ENCODE measurements at places on chromosomes 2 and 18.

DNA sequence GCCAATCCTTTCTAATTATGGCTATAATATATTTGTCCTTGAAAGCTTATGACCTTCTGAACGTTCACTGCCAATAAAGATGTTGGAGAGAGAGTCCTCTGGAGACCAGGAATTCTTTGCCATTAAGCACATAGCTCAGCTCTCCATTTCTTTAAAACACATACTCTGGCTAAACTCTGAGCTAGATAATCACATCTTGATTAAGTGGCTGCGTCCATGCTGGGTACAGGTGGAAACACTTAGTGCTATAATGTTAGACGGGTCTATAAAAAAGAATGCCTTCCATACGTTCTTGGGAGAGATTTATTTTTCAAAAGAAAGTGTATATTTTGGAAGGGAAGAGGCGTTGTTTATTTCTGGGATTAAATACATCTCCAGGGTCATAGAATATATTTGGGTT lies 314.5 kb downstream of the LPIN1 start:
- no peak for DNase-seq

GRCh38 chr18:3040881-3041280 lies 27.9 kb upstream of the LPIN2 start:
- DNase-seq: no peak

DNA sequence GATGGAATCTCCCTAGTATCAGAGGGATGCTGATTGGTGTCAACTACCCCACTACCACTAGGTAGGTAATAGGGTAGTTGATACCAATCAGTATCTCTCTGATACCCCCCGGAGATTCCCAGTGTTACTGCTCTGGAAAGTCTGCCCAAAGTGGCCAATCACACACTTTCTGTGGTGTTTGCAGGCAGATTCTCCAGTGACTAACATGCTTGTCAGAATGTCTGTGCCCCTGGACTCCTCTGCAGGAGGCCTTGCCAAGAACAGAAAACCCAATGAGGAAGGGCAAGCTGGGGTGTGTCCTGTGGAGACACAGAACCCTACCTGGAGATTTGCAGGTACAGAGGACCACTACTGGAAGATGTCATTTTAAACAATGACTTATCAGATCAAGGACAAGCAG lies 135.1 kb downstream of the RIT2 start:
- no peak for DNase-seq

GRCh38 chr2:85972355-85972754 lies 83.6 kb upstream of the ST3GAL5 start:
- no peak for DNase-seq

GRCh38 chr2:505941-506340 lies 171.3 kb downstream of the TMEM18 start:
- DNase-seq: no peak

DNA sequence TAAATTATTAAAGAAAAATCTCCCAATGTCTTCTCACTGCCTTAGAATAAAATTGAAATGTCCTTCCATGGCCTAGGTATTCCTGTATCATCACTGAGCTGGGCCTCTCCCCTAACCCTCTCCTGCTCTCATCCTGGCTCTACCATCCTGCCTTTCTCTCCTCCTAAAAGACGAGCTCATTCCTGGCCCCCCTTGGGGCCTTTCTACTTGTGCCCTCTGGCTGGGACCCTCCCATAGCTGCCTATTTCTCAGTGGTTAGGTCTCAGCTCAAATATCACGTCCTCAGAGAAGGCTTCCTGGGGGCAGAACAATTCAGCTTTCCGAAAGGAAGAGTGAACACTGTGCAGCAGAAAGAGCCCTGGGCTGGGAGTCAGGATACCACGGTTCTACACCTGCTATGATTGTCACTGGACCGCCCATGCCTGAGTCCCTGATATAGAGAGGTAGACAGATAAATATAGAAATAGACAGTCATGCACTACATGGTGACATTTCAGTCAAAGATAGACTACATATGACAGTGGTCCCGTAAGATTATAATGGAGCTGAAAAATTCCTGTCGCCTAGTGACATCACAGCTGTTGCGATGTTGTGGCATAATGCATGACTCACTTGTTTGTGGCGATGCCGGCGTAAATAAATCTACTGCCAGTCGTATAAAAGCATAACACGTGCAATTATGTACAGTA lies 9.4 kb downstream of the DNPEP start:
- DNase-seq: no peak

GRCh38 chr2:122390406-122390805 lies 635.0 kb downstream of the TSN start:
- DNase-seq: no peak

DNA sequence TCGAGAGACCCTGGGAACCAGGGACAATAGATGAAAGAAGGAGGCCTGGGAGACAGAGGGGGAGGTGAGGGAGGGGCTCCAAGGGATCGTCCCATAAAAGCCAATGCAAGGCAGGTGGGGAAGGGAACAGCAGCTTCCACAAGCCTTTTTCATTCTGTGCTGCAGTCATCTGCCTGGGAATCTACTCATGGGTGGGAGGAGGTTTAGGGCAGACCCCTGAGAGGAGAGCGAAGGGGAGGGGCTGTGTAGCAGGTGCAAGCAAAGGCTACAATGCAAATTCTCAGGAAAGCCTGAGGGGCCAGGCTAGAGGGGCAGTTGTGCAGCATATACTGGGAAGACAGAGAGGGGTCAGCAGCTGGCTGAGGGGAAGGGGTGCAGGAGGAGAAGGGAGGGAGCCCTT lies 135.4 kb downstream of the SETBP1 start:
- DNase-seq: no peak

GRCh38 chr2:191174442-191174841 lies 23.6 kb upstream of the STAT4 start:
- no peak for DNase-seq

- no peak for DNase-seq
Measured at GRCh38 chr2:207515671-207516070, 14.1 kb upstream of the CREB1 start.

DNA sequence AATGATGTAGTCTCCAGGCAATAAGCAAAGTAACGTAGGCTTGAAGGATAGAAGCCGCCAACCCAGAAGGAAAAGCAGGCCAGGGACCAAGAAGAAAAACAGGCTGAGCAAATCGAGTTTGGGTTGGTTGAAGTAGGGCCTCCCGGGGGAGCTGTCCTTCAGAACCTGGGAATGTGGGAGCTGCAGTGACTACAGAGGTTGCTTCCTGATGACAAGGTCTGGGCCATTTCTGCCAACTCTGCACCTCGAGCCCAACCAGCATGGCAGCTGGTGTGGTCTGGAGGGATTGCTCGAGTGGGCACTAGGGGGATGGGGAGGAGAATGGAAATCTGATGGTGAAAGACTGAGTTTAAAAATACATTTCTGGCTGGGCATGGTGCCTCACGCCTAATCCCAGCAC lies 14.1 kb downstream of the ACMSD start:
- no peak for DNase-seq

DNA sequence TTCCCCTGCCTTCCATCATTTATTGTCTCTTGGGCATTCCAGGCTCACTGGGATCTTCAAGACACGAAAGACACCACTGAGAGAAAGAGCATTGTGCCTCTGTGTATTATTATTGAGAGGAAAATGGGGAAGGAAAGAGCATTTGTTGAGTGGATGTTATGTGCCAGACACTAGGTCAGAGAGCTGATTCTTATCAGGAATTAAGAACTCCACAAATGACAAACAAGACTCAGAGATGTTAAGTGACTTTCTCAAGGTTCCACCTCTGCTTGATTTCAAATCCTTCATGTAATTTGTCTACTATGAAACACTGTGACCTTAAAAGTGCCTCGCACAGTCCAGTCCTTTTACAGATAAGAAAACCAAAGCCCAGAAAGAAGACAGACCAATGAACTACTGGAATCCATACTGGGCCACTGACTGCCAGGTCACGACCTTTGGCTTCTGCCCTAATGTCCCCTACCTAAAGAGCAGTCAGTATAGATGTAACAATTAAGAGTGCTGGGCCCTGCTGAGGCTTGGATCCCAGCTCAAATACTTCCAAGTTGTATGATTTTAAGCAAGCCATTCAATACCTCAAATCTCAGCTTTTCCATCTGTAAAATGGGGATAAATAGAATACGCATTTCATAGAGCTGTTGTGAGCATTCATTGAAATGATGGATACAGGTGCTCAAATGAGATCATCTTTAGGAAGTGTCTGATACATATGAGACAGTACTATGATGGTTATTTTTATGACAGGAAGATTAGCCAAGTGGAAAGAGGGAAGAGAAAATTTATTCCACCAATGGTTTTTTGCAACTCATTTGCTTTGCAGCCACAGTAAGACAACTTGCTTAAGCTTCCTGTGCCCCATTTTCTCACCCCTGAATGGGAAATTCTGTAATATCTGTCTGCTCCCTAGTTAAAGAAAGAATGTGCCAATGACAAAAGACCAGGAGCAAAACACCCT lies 10.9 kb downstream of the KLF7 start:
- DNase-seq: no peak

DNA sequence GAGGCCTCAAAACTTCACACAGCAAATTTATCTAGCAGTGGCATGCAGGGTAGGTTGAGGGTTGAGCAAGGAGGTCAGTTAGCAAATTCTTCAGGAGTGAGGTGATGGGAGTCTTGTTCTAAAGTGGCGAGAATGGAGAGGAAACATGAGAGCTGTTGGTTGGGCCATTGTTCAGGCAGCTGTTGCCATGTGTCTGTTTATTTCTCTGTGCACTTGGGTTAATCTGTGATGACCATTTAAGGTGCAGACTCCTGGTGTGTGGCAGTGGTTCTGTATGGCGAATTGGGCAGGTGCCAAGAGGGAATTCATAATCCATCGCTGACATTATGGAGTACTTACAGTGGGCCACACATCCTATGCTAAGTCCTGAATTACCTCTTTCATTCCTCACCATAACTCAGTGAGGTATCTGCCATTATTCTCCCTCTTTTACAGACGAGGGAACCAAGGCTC lies 30.4 kb downstream of the TMEM178A start:
- DNase-seq: no peak

DNA sequence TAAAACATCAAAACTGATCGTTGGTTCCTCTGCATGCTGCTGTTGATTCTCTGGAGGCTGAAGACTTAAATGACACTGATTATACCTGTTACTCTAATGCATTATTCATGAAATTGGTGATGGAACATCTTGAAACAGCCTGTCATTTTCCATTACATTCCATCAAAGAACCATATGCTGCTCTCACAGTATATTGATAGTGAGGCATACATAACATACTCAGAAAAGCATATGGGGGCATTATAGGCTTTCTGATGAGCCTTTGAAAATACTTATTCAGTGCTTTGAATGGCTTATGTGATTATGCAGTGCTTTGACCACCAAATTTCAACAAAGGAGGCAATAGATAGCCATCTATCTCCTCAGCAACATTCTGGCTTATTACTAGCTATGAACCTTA lies 392.1 kb downstream of the CDH19 start:
- DNase-seq: no peak

DNA sequence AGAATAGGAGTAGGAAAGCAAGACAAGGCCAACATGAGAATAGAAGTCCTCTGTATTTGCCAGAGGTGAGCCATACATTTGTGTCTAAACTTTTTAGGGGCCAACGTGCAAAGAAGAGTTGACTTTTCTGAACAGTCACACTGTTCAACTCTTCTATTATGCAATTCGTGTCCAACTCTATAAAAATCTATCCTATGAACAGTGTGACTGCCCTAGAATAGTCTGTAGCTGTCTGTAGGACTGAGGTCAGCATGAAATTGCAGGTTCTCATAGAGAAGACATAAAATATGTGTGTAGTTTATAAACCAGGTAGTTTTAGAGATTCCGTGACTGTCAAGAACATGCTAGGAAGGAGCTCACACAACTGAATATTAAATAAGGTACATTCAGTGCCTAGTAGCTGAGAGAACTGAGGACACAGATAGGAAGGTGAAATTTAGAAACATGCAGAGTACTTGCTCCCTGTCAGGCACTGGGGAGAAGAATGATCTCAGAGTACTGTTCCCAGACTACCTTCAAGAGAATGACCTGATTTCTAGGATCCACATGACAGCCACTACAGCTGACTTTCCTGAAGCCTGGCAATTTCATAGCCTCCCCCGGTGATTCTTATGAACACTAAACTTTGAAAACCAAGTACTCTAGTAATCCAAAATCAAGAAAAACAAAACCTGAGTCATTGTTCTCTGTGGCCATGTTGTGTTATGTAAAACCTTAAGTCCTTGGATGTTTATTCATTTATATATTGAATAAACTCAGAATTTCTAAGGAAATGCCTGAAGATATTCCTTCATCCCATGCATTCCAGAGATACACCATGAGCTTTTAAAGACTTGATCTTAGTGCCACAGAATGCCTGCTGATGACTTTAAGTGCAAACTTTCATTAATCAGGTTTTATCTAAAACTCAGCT lies 201.5 kb upstream of the BOD1L2 start:
- no peak for DNase-seq

- peak; percentile 73 for DNase-seq
Measured at GRCh38 chr2:28621172-28622100, 125.6 kb downstream of the PLB1 start.

DNA sequence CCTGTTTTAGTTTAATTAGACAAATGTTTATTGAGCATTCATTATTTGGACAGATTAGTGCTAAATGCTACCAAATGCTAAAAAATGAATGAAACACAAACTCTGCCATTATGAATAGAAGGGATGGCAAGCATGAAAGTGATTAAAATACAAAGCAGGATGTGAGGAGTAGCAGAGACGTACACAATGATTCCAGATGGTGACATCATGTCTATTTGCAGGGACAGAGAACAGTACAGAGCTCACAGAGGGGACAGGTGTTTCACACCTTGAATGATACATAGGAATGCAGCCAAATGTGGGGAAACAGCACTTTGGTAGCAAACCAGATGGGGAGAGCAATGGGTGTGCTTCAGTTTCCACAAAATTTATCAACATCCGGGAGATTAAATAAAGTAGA lies 76.3 kb downstream of the CD226 start:
- DNase-seq: no peak

GRCh38 chr2:148552675-148553331 lies 91.7 kb upstream of the EPC2 start:
- no peak for DNase-seq

- no peak for DNase-seq
Measured at GRCh38 chr18:57134618-57135135, 12.2 kb upstream of the BOD1L2 start.

DNA sequence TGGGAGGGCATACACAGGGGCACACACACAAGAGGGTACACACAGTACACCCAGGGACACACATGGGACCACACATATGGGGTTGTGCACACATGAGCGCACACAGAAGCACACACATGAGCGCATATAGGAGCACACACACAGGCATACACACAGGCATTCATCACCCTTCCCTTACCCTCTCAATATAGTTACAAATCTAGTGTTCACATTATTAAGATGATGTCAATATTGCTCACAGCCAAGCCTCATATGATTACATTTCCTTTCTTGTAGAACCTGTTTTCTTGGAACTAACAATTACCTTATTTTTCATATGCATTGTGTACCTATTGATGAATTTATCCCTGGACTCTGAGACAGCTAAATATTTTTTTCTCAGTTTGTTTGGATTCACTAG lies 156.7 kb downstream of the FHOD3 start:
- no peak for DNase-seq

Measured in GF-D8 (cell line).